ENCODE measurements at places on chromosomes 5 and 9. TPM values are rescaled to one million over a fixed set of nuclear protein-coding genes. Genes with fewer than 3 reads are reported as not detected.

OSMR gene
- total RNA-seq, result 0.26 TPM

- DNase-seq, result no peak
These were observed 8.7 kb downstream of the HINT1 start for GRCh38 chr5:131156385-131156784.

C5orf52 gene
- total RNA-seq, result not detected

- no peak for DNase-seq
These were observed 56.6 kb downstream of the GNAQ start for GRCh38 chr9:77975036-77975435.

DNA sequence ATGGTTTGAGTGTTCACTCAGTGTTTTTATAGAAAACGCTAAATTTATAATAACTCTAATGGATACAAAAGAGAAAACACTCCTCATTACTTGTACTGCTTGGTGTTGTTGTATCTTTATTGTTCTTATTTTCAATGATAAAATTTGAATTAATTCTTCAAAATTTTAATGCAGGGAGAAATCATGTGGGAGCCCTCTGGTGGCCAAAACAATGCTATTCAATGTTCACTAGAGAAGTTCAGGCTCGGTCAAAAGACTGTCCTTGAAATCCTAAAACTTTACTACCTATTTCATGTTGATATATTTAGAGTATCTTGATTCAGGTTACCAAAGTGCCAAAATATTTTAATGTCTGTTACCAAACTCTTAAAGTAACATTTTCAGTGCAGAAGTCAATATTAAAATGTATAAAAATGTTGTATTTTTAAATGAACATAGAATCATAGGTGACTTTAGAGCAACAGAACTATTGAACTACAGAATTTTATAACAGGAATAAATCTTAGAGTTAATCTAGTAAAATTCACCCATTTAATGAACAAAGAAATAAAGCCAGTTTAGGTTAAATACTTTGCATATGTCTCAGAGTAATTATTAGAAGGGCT, 1259.8 kb downstream of the PTPRD start:
- no peak for DNase-seq

DNA sequence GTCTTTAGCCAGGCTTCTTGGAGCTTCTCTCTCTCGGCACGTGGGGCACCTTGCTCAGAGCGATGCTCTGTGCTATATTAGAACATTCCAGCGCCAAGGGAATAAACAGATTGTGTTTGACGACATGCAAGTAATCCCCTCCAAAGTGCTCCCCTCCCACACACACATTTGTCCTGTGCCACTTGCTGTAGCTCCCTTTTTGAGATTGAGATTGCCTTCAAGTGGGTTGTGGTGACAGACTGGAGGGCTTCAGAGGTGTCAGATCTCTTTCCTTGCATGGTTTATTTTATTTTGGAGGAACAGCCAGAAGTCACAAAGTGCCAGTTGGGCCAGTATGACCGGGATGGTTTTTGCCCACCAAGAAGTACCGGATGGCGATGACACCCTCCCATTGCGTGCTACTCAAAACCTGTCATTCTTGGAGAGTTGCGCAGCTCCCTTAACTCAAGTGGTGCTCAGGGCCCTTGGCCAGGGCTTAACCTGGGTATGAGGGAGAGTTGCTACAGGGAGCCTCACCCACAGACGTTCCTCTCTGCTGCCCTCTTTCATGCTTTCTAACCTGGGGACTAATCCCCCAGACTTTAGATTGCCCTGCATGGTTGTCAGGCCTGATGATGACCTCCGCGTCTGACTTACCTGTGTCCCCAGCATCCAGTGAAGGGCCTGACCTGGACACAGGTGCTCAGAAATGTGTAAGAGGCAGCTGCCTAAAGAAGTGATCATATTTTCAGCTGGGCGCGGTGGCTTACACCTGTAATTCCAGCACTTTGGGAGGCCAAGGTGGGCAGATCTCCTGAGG, 18.8 kb upstream of the RPL26L1 start:
- DNase-seq, result no peak

DNA sequence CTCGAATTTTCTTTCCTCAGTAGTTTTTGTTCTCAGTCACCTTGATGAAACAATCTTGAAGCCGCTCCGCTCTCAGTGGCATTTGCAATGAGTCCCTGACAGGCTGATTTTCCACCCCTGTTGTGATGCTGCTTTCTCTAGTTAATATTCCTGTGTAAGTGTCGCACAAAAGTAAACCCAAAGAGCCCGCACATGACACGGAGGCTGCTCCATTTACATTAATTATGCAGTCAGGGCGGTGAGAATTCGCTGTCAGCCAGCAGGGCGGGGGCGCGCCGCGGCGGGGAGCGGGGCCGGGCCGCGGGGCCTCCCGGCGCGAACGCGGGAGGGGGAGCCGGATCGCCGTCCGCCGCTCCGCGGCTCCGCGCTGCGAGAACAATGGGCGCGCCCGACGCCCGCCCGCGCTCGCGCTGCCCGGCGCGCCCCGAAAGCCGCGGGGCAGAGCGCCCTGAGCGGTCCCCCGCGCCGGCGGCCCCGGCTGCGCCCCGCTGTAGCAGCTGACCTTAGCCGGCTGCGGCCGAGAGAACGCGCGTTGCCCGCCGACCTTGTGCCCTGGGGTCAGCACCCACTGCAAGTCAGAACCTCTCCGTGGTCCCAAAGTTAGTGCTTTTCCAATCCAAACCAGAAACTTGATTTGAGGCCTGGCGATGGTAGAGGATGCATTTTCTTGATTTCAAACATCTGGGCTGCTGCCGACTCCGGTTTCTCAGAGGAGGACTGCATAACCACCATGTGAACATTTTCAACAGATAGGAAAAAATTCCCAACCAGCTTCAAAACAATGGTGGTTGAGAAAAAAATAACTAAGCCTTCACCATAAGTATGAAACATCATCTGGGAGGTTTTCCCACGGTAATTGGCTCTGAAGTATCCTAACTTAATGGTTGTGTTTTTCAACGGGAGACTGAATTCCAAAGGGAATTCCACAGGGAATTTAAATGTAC, 142.6 kb downstream of the PBX3 start:
- peak; percentile 81 for DNase-seq

- DNase-seq, result peak; percentile 22
These were observed 16.2 kb downstream of the ANKS6 start for GRCh38 chr9:98780059-98780749.

- peak; percentile 66 for DNase-seq
These were observed 34.2 kb upstream of the GRPEL2 start for GRCh38 chr5:149310947-149311658.

GRCh38 chr9:81814401-81814793, 113.8 kb upstream of the SPATA31D4 start:
- DNase-seq, result no peak

PCDHGB1 gene
- total RNA-seq, result not detected

DNA sequence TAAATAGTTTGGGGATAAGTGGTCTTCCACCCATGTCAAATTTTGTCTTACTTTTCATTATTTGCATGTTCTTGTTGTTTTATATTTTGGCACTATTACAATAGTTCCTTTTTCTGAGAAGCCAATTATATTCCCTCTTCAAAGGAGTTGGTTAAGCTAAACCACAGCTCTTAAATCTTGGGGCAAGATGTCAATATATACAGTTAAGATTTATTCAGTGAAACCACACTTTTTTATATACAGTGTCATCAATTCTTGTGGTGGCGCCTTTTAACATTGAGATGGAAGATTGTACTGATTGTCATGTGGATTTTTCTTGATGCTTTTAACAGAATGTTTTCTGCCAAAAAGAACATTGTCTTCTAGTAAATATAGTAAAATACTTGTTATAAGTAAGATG, 104.1 kb downstream of the MTREX start:
- no peak for DNase-seq

DNA sequence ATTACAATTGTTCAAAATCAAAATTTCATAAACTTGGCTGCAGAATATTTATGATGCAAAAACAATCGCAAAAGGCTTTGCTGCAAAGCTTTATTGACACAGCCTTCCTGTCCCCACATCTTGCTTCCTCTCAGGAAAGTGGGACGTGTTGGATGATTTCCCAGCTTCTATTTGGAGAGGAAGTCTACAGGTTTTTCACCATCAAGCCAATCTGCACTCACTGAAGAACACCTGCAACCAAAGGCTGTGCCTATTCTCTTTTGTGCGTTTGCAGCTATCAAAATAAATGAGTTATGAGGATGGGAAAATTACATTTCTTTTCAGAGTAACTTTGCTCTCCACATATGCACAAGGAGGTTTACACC, 214.4 kb downstream of the PLK2 start:
- DNase-seq, result no peak

GRCh38 chr5:95524423-95524822, 30.4 kb downstream of the SKIC3 start:
- no peak for DNase-seq

SHOC1 gene
- not detected for total RNA-seq

DNA sequence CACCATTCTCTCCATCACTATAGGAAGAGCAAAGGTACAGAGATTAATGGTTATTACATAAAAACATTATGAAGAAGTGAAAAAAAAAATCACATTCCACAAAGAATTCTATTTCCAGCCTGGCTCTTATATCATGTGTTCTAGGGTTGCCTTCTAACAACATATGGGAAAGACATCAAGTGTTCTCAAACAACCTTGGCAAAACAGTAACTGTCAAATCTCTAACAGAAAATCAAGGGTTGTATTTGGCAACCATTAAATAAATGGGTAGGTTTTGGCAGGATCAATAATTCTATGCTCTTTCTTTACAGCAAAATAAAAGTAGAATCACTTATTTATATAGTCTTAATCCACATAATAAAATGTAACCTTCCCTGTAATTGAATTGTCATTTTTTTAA, 728.9 kb downstream of the MAT2B start:
- DNase-seq, result no peak

- DNase-seq, result no peak
These were observed 35.0 kb downstream of the ERGIC1 start for GRCh38 chr5:172868924-172869591.

MEGF9 gene
- total RNA-seq, result 0.67 TPM

TBCA gene
- 172 TPM for total RNA-seq

F2RL2 gene
- 0.69 TPM for total RNA-seq

SPACA9 gene
- 0.67 TPM for total RNA-seq

GRCh38 chr5:39102684-39103155, 28.5 kb upstream of the RICTOR start:
- no peak for DNase-seq

- DNase-seq, result no peak
These were observed 41.4 kb downstream of the RGS3 start for GRCh38 chr9:113504725-113505590.

GRCh38 chr5:1088726-1089125, 23.1 kb downstream of the SLC12A7 start:
- no peak for DNase-seq

GABRA1 gene
- total RNA-seq, result 1.4 TPM

- DNase-seq, result no peak
These were observed 66.4 kb downstream of the COL5A1 start for GRCh38 chr9:134707731-134708671.

CNTNAP3B gene
- total RNA-seq, result 2.0 TPM

- no peak for DNase-seq
These were observed 81.3 kb downstream of the IZUMO3 start for GRCh38 chr9:24464319-24464951.

- no peak for DNase-seq
These were observed 196.9 kb downstream of the VPS13A start for GRCh38 chr9:77374266-77374665.

DNA sequence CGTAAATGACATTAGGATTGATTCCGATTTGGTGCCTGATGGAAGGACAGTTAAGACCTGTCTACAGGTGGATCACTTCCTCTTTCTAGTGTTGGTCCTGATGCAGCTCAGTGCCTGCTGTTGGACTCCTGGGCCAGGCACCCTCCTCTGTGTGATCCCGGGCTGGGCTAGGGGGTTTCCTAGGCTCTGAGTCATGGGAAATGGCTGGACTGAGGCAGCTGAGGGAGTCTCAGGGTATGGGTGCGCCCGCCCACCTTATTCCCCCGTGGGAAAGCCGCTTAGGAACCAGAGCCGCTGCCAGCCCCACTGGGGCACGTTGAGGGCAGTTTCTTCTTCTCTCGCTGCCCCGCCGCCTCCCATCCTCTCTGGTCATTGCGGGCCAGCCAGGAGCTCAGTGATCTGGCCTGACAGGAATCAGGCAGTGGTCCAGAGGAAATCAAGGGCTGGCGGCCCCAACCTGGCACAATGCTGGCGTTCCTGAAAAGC, 12.9 kb downstream of the TCF7 start:
- DNase-seq, result no peak

FAM219A gene
- 22.7 TPM for total RNA-seq

- peak; percentile 17 for DNase-seq
These were observed 52.4 kb downstream of the CSNK1A1 start for GRCh38 chr5:149498724-149499336.

- no peak for DNase-seq
These were observed 50.8 kb downstream of the ADAMTS12 start for GRCh38 chr5:33840927-33841547.

GRCh38 chr9:24487946-24488345, 57.8 kb downstream of the IZUMO3 start:
- no peak for DNase-seq

- DNase-seq, result peak; percentile 83
These were observed at the start of gene DPYSL3 for GRCh38 chr5:147509710-147510651. DPYSL3 (minus strand) TSS chr5:147510068; CDS start chr5:147509858, 210 bp downstream.

DNA sequence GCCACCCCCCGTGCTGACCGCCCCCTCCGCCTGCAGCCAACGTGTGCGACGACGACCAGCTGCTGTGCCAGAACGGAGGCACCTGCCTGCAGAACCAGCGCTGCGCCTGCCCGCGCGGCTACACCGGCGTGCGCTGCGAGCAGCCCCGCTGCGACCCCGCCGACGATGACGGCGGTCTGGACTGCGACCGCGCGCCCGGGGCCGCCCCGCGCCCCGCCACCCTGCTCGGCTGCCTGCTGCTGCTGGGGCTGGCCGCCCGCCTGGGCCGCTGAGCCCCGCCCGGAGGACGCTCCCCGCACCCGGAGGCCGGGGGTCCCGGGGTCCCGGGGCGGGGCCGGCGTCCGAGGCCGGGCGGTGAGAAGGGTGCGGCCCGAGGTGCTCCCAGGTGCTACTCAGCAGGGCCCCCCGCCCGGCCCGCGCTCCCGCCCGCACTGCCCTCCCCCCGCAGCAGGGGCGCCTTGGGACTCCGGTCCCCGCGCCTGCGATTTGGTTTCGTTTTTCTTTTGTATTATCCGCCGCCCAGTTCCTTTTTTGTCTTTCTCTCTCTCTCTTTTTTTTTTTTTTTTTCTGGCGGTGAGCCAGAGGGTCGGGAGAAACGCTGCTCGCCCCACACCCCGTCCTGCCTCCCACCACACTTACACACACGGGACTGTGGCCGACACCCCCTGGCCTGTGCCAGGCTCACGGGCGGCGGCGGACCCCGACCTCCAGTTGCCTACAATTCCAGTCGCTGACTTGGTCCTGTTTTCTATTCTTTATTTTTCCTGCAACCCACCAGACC, 80.2 kb downstream of the NTNG2 start:
- DNase-seq, result peak; percentile 83

GRCh38 chr9:30075451-30076199, 2308.8 kb upstream of the ACO1 start:
- DNase-seq, result no peak

OLFM1 gene
- total RNA-seq, result 58.2 TPM

GRCh38 chr9:18010492-18010891, 431.6 kb downstream of the SH3GL2 start:
- no peak for DNase-seq

GRCh38 chr5:140916325-140916724, 9.8 kb upstream of the PCDHAC1 start:
- no peak for DNase-seq
